Lung microvascular endothelial cell (primary cell): ENCODE measurements at places on chromosomes 1 and 21. TPM values are rescaled to one million over a fixed set of nuclear protein-coding genes. Genes with fewer than 3 reads are reported as not detected.

The ETV3L gene
- not detected in 2 replicates for total RNA-seq

The PPFIA4 gene
- under 0.01 TPM in 2 replicates for total RNA-seq

The C1QB gene
- total RNA-seq: not detected in 2 replicates

The RNU1-3 gene
- under 0.01 and 5,258 TPM in 2 replicates for total RNA-seq

The CYP4A22 gene
- not detected in 2 replicates for total RNA-seq

The FCAMR gene
- total RNA-seq: not detected in 2 replicates

The TEX38 gene
- under 0.01 TPM in 1 of 2 replicates, not detected in the other for total RNA-seq

The SHE gene
- 62.3 and 91.7 TPM in 2 replicates for total RNA-seq
